SW480 (cell line): ENCODE measurements at places on chromosomes 6 and 20.
A peak's percentile ranks its signal among the peaks of the same experiment; 100 is the strongest.

DNA sequence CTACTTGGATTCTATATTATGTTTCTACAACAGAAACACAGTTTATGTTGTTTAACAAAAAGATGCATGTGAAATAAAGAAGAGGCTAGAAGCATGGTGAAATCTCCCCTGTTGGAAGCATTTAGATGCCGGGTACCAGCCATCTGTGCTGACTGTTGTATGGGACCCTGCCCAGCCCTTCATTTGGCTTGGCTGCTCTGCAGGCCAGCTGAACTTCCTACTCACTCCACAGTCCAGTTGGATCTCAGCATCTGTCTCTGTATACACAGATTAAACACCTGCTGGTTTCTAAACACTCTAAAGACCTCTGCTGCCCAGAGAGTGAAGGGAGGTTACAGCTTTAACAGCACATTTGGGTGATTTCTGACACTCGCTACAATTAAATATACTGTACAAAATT is 228.3 kb downstream of the SLC35F1 start:
- no peak for DNase-seq

DNA sequence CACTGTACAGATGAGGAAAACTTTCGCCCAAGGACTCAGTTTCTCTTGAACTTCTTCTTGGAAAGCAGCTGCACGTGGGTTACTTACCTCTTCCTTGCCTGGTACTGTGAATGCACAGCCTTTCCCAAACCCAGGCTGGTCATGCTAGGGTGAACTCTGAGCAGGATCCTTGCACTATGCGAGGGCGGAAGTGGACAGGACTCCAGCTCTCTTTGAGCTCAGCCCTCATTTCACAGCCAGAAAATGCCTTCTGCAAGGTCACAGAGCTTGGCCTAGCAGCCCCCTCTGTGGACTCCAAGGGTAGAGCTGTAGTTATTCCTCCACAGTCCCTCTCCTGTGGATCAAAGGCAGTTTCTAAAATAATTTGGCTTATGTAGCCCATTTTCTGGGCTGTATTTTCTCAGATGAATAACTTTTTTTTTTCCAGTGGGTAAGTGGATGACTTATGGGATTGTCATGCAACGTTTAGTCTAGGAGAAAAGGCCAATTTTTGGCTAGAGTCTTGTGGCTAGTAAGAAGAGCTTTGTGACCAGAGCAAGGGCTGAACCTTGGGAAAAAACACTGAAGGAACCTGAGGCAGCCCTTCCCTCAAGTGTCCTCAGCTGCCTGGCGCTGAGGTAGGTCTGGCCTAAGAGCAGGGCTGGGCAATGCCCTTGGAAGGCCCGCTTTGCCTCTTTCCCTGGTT is 172.7 kb downstream of the SCP2D1 start:
- no peak for DNase-seq

DNA sequence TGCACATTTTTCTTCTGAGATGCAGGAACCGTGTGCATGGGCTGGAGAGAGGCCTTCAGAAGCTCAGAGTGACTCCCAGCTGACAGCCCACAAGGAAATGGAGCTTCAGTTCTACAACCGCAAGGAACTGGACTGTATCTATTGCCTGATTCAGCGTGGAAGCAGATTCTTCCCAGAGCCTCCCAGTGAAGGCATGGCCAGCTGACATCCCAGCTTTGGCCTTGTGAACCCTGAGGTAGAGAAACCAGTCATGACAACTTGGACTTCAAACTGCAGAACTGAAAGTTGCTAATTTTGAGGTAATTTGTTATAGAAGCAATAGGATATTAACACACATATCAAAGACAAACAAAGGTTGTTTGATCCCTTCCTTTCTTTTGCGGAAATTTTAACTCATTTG is 94.3 kb upstream of the NOX3 start:
- DNase-seq, result no peak

DNA sequence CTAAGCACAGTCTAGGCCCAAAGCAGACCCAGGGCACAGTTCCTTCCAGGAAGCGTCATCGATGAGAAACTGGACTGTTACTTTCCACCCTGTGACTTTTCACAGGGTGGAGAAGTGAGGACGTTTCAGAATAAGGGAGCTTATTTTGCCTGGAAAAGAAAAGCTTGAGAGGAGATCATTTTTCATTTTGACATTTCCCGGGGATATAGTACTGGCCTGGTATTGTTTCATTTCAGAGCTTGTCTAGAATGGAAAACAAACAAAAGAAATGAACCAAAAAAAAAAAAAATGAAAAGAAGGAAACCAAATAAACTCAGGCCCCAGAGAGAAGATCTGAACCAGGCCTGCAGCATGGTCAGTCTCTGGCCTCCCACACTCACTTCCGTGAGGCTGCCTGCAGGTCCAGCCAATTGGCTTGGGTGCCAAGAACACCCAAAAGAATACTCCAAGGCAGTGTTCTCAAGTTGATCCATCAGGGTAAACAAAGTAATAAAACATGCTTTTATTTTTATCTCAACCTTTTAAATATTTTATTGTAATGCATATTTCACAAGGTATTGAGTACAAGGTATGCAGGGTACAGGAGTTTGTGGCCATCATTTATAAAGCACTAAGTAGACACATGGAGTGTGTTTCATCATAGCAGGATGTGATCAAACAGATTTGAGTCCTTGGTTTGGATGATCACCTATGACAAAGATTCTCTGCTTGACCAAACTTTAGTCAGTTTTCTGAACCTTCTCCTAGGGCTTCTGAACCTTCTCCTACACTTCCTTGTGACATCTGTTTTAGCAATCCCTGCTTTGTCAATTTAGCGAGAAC is 176.9 kb upstream of the GGTLC1 start:
- DNase-seq, result no peak

GRCh38 chr6:35343092-35343834 is 905 bp downstream of the PPARD start:
- DNase-seq, result no peak

- peak; percentile 18 for DNase-seq
Measured at GRCh38 chr6:85405175-85405852, 44.6 kb upstream of the NT5E start.
